ENCODE measurements at places on chromosomes 3 and 15.

DNA sequence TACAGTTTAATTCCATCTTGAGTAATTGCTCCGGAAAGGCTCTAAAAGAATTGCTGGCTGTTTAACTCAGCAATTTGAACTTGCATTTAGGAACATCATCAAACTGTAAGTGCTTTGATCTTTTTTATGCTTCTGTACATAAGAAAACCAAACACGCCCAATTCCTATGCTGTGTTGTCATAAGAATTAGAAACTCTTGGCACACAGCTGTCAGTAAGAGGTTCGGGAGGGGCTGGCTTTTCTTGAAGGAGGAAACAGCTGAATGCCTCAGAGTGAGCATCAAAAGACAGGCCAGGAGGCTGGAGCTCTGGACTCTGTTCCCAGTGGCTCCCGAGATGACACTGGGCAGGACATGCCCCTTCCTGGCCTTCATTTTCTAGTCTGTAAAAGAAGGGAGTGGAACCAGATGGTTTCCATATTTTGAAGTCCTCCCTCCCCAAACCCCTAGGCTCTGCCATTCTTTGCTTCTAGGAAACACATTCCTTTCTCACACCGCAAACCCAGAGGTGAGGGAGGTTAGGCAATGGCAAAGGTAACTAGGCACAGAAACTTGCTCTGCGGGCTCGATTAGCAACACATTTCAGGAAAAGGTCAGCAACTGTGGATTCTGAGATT, 73.7 kb upstream of the DLG1 start:
- peak; percentile 94 for DNase-seq

DNA sequence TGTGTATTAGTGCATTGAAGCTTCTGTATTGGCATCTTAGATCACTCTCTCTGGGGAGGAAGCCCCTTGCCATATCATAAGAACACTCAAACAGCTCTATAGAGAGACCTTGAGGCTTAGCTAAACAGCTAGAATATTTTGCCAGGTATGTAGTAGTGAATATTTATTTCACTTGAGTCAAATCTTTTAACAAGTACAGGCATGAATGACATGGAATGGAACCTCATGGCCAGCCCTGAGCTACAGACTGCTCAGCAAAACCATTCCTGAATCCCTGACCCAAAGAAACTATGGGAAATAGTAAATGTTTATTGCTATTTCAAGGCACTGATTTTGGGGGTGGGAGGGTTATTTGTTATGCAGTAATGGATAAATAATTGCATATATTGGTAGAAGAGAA, 604.8 kb downstream of the MECOM start:
- DNase-seq = no peak

GRCh38 chr3:20235796-20236195, 49.8 kb upstream of the SGO1 start:
- DNase-seq = no peak

DNA sequence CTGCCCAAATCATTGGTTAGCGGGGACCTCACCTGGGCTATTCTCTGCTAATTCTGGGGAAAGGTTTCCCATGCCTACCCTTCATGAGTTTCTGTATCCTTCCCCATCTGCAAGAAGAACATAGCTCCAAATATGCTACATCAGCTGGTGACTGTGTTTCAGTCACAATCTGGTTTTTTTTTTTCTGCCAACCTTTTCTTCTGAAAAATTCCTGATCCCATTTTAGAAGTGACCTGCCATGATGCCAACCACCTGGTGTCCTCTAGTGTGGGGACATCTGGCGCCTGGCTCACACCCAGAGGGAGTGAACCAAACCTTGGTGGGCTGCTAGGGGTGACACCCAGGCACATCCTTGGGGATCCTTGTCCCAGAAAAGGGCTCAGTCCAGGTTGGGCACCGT, 76.1 kb downstream of the CHRD start:
- DNase-seq = no peak

DNA sequence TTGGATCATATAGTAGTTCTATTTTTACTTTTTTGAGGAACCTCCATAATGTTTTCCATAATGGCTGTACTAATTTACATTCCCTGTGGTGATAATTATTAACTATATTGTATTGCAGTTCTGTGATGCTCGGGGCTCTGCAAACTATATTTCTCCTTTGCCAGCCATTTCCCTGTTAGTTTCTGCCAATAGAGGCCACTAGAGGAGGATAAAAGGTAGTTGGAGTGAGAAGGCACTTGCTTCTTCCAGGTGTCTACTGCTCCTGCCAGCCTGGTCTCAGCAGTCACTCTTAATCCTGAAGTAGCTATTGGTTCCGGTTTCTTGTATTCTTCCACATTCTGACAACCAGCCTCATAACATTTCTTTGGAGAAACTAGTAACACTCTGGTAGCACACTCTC, 233.9 kb upstream of the GBE1 start:
- DNase-seq = no peak

GRCh38 chr3:86938416-86939105, 52.4 kb downstream of the VGLL3 start:
- no peak for DNase-seq

DNA sequence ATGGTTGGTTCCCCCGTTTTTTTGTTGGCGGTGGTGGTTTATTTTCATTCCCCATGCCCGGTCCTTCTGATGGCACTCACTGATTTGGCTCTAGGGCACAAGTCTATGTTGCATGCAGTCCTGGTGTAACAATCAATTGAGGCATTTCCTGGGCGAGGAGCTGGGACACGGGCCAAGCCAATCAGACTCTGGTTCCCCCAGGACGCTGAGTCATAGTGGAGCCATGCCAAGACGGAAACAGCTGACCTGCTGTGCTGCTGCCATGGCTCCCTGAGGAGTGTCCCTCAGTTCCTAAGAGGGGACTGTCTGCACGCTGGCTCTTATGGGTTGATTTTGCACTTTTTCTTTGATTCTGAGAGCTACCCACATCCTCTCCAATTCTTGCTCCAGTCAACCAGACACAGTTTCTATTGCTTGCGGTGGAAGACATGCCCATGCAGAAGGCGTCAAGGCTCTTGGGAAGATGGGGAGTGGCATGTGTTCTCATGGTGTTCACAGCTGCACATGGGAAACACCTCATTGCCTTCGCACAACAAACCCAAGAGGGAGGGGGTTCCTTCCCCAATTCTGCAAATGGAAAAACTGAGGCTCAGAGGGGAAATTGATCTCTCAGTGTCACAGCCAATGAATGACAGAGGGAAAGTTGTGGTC, 28.3 kb upstream of the ALDH1L1 start:
- no peak for DNase-seq

GRCh38 chr3:127218454-127218922, 25.6 kb downstream of the PRR23E start:
- DNase-seq = no peak

- DNase-seq = no peak
Observed at GRCh38 chr3:81989274-81989673, 227.8 kb upstream of the GBE1 start.

- DNase-seq = no peak
Observed at GRCh38 chr15:42138411-42138810, 18.0 kb downstream of the PLA2G4F start.

GRCh38 chr3:23075496-23075895, 127.6 kb upstream of the UBE2E2 start:
- DNase-seq = no peak

DNA sequence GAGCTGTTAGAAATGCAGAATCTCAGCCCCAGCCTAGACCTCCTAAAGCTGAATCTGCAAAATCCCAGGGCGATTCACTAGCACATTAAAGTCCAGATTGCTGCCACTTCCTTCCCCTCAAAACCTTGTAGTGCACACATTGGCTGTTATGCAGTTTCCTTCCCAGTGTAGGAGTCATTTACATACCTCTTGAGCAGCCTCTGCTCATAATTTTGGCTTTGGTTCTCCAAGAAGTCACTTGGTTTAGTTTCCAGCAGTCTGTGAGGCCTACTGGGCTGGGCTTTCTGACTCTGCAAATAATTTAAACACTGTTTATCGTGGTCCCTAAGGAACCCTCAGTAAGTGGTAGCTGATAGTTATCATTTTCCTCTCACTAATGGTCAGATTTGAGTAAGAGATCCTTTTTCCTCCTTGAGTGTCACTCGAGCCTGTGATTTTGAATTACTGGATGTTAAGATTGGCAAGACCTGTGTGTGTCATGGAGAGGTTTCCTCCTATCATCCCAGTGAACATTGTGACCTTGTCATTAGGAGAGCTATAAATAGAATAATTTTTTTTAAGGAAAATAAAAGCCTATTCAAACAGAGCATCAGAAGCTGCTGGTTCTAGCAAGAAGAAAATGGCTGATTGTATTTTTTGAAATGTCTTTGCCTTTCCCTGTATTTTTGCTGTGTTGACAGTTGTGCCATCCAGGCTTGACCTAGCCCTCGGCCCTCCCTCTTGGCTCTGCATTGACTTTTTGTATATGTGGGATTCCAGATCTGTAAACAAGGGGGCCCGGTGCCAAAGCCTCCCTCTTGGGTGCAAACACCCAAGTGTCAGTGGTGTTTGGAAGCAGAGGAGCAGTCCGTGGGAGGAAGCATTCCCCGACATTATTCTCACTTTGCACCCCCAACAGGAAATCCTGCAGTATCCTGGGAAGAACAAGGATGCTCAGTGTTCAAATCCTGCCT, 134.8 kb upstream of the ANKRD28 start:
- DNase-seq = no peak

- DNase-seq = no peak
Observed at GRCh38 chr3:151864423-151865101, 8.9 kb upstream of the SUCNR1 start.

Data from NCI-H510A treated with DMSO at 0.1 percent for 48 hours (cell line).